Bronchial epithelial cell (primary cell): ENCODE measurements at places on chromosomes 11 and 22. TPM values are rescaled to one million over a fixed set of nuclear protein-coding genes. Genes with fewer than 3 reads are reported as not detected.

DNA sequence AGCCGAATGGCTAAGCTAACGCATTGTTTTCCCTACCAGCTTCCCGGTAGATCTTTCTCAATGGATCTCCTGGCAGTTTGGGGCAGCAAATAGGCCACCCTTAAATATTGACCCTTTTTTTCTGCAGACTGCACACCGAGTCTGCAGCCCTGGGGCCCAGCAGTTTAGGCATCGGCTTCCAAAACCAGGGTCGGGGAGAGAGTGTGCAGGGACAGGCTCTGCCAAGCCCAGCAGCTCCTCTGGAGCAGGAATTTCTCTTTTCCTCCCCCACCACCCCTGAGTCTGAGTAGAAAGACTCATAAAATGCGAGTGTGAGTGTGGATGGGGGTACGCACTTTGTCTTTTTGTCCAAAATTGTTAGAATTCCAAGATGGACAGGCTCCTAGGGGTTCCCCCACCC lies 113.2 kb downstream of the FEZ1 start:
- DNase-seq: no peak

DNA sequence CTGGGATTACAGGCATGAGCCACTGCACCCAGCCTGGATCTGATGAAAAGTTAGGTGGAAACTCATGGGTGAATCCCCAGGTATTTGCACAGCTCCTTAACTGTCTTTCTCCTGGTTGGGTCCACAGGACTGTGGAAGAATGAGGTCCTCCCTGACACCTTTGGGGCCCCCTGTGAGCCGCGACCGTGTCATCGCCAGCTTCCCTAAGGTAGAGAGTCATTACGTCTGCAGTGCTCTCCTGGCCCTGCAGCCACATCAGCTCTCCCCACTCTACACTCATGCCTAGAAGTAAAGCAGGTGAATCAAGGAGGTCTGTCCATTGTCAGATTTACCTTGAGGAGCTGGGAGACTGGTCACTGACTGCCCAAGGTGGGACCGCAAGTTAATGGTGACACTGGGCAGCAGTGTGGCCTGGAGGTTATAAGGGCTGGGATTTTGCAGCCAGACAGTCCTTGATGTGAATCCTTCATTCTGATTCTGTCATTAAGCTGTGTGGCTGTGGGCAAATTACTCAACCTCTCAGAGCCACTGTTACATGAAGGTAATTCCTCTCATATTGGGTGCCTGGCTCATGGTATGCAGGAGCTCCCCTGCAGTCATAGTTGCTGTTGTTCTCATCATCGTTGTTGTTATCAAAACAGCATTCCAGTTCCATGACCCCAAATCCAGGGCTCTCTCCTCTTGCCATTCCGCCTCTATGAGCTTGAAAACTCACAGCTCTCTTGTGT lies 1.4 kb downstream of the RAB36 start:
- no peak for DNase-seq

- DNase-seq: peak; percentile 73
Observed at GRCh38 chr11:86798988-86799387, 1.4 kb upstream of the PRSS23 start.

DNA sequence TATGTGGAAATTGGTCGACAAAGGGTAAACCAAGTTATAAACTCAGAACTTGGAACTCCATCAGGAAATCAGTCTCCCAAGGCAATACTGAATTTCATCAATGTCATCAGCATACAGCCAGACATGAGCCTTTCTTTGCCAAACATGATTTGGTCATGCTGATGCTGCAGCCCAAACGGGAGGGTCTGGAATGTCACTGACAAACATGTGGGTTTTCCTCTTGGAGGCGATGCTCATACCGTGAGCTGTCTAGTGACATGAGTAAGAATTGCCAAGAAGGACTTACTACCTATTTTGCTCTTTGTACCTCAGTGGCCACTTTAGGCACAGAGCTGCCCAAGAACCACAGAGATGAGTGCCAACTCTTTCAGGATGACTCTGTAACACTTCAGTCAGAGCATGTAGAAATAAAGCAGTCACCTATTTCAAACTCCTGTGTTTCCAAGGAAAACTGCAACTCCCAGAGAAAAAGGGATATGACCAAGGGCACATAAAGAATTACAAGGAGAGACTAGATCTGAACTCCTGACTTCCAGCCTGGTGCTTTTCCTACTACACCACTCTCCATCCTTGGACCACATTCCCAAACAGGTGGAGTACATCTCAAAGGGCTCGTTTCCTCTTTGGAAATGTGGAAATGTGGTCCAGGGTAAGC lies 24.3 kb upstream of the MRGPRX2 start:
- DNase-seq: no peak

- DNase-seq: no peak
Observed at GRCh38 chr22:39994566-39995392, at the start of gene FAM83F. Gene FAM83F (plus strand): TSS chr22:39994954. CDS start chr22:39995043, 89 bp downstream.

DNA sequence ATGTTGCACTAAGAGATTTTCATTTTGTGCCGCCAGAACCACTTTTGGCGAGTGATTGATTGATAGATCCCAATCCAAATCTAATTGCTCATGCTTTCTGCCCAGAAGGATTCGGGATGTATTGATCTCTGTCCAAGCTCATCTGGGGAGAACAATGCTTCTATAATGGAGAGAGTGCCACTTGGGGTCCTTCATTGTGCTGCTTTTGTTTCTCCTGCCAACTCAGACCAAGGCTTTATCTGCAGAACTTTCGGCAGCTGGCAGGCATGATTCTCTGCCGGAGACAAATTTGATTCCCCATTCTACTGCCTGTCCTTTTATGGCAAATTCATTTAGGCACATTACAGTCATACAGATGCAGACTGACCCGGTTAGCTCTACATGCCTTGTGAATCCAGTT lies 62.9 kb upstream of the NTM start:
- no peak for DNase-seq

- no peak for DNase-seq
Observed at GRCh38 chr22:45689211-45689610, 17.6 kb downstream of the ATXN10 start.

- peak; percentile 84 for DNase-seq
Observed at GRCh38 chr22:31179345-31179744, 19.4 kb downstream of the RNF185 start.

DNA sequence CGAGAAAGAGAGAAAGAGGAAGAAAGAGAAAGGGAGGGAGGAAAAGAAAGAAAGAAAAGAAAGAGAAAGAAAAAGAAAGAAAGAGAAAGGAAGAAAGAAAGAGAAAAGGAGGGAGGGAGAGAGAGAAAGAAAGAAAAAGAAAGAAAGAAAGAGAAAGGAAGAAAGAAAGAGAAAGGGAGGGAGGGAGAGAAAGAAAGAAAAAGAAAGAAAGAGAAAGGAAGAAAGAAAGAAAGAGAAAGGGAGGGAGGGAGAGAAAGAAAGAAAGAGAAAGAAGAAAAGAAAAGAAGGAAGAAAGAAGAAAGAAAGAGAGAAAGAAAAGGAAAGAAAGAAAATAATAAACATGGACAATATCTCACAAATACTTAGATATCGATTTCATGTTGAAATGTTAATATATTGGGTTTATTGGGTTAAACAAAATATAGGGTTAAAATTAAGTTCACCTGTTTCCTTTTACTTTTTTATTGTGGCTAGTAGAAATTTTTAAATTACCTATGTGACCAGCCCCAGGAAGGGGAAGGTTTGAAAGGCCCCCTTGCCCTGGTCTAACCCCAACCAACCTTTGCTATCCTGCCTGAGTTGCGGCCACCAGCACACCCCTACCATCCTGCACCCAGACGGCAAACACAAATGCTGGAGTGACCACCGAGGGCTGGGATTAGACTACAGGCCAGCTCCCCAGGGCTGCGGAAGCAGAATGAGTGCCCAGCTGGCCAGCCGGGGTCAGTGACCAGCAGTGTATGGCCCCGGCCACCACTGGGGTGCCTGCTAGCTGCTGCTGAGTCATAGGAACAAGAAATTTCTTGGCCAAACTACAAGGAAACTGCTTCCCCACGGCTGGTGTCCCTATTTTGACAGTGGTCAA lies 81.0 kb upstream of the FGF3 start:
- no peak for DNase-seq

GRCh38 chr11:65378208-65378927 lies 4.1 kb downstream of the SLC25A45 start:
- no peak for DNase-seq

DNA sequence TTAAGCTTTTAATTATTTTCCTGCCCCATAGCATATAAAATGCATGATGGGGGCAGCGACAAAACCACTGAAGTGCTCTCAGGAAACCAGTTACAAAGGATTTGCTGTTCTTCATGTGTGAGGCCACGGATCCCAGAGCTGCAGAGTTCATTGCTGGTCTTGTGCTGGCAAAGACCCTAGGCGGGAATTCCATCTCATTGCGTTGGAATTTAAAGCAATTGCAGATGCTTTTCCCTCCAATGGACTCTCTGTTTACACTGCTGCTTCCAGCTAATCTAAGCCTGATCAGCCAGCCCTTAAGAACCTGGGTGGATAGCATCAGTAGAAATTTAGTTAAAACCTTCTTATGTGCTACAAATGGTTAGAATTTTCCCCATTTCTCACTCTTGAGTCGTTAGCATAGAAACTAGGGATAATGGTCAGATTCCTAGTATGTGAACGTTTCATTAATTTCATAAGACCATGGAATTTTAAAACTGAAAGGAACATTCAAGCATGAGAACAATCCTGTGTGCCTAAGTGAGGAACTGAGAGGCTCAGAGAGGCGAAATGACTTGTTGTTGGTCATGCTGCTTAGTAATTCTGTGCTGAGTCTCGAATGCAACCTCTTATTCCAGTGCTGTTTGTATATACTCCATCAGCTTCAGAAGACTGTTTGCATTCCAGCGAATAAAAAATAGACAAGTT lies 36.1 kb upstream of the ADSL start:
- no peak for DNase-seq

GRCh38 chr11:65917077-65917433 lies 1.8 kb downstream of the C11orf68 start:
- DNase-seq: no peak

- no peak for DNase-seq
Observed at GRCh38 chr22:27032091-27032761, 374.8 kb downstream of the MIAT start.

GRCh38 chr11:27158456-27159334 lies 118.1 kb downstream of the BBOX1 start:
- DNase-seq: peak; percentile 77

The PRG3 gene
- not detected in 2 replicates for total RNA-seq

The WNT7B gene
- 18.2 and 23.9 TPM in 2 replicates for total RNA-seq

The TYR gene
- not detected in 2 replicates for total RNA-seq

The OR5J2 gene
- not detected in 2 replicates for total RNA-seq

The TMEM86A gene
- total RNA-seq: 0.53 and 0.90 TPM in 2 replicates

The FGF19 gene
- under 0.01 TPM in 1 of 2 replicates, not detected in the other for total RNA-seq

The CEND1 gene
- not detected in 2 replicates for total RNA-seq

The GAB4 gene
- not detected in 2 replicates for total RNA-seq

The PNPLA3 gene
- total RNA-seq: 1.3 and 1.7 TPM in 2 replicates

The OR5P2 gene
- not detected in 2 replicates for total RNA-seq

The SLC29A2 gene
- total RNA-seq: 1.9 and 2.1 TPM in 2 replicates

The APOC3 gene
- not detected in 2 replicates for total RNA-seq

The DGCR6L gene
- total RNA-seq: 27.4 and 37.5 TPM in 2 replicates
